ENCODE measurements at places on chromosomes 3 and 15. TPM values are rescaled to one million over a fixed set of nuclear protein-coding genes. Genes with fewer than 3 reads are reported as not detected.

GRCh38 chr3:65901226-65901625 lies 137.5 kb downstream of the MAGI1 start:
- DNase-seq = no peak

Gene APBA2
- 29.5 TPM for total RNA-seq

- DNase-seq = no peak
Measured at GRCh38 chr15:99906311-99906710, 173.1 kb upstream of the LYSMD4 start.

- no peak for DNase-seq
Measured at GRCh38 chr15:52683580-52683979, 4.4 kb upstream of the ATOSA start.

DNA sequence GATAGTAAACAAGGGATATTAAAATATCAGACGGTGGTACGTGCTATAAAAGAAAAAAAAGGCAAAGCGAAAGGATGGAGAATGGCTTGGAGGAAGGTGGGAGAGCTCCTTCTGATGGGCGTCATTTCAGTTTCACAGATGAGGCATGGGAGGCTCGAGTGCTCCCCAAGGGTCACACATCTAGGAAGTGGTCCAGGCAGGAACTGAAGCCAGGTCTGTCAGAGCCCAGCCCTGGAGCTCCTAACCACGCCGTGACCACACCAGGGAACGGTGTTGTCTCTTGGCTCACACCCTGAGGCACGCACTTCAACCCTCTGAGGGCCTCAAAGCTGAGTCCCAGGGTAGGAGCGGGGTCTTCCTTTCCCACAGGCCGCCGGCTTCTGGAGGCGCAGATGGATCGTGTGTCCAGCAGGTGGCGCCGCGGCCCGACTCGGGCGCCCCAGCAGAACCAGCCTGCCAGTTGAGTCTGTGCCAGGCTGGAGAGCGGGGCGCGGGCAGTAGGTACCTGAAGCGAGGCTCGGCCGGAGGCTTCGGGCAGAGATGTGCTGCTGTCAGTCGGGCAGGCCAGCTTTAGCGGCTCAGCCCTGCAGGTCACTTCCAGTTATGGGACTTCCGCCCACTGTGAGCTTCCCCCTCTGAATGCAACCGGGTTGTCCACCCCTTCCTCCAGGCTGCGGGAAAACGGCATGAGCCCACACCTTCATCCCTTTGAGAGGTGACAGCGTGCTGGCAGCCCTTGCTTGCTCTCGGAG lies 68.1 kb downstream of the SLC6A1 start:
- DNase-seq = peak; percentile 56

Gene C3orf62
- 10.4 TPM for total RNA-seq

Gene MYRIP
- not detected for total RNA-seq

Gene CPN2
- not detected for total RNA-seq

DNA sequence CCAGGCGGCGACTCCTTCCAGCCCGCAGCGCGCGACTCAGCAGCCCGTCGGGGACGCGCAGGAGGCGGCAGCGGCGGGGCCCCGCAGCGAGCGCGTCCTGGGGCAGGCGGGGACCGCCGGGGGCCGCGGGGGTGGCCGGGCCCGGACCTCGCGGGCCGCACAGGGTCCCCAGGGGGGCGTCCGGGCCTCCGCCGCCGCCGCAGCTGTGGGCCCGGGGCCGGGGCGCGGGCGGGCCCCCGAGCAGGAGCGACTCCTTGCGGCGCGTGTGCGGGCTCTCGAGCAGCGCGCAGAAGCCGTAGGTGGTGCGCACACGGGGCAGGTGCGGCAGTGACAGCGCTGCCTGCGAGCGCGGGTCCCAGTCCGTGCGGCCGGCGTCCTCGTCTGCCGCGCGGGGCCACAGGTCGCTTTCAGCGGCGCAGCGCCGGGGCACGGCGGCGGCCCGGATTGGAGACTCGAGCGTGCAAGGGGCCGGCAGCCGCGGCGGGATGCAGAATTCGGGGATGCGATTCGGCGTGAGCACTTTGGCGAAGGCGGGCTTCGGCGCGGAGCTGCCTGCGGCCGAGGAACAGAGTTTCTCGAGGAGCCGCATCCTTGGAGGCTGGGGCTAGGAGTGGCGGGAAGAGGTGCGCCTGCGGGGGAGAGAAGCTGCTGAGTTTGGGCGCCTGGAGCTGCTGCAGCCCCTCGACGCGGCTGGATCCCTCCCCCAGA lies 535 bp downstream of the C2CD4B start:
- no peak for DNase-seq

DNA sequence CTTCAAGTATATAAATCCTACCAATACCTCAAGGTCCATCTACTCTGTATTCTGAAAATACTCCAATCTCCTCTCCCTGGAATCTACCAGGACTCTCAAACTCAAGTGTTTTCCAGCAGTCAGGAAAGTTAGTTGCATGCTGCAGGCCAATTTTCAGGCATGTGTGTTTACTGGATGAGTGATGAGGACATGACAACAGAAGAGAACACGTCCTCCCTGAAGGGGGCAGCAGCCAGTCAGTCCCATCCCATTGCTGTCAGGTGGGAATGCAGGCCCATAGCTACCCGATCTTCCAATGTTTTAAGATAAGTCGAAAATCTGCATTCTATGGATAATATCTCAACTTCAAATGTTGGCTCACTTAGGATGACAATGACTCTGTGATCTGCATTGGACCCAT lies 496.2 kb downstream of the FHIT start:
- DNase-seq = no peak

DNA sequence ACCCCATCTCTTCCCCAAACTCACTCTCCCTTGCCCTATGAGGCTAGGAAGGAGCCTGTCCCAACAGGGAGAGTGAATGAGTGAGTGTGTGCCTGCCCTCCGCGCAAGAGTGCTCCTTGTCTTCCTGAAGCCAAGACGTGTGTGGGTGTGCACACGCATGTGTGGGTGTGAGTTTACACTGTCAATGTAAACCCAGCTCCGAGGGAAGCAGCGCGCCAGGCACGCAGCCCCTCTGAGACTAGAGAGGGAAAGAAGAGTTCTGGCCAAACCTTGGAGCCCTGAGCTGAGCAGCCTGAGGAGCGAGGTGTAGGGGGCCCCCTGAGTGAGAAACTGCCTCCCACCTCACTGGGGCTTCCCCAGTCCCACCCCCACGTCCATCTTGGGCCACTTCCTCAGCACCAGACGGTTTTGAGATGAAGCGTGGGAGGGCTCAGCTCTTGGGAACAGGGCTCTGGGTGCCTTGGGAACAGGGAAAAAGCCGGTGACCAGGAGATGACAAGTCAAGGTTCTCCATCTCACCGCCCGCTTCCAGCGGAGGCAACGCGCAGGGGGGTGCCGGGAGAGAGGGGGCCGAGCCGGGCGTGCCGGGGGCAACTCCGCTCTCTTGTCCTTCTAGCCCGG lies 5.1 kb downstream of the MECOM start:
- DNase-seq = no peak

- no peak for DNase-seq
Measured at GRCh38 chr15:68098465-68098864, 44.4 kb downstream of the PIAS1 start.

DNA sequence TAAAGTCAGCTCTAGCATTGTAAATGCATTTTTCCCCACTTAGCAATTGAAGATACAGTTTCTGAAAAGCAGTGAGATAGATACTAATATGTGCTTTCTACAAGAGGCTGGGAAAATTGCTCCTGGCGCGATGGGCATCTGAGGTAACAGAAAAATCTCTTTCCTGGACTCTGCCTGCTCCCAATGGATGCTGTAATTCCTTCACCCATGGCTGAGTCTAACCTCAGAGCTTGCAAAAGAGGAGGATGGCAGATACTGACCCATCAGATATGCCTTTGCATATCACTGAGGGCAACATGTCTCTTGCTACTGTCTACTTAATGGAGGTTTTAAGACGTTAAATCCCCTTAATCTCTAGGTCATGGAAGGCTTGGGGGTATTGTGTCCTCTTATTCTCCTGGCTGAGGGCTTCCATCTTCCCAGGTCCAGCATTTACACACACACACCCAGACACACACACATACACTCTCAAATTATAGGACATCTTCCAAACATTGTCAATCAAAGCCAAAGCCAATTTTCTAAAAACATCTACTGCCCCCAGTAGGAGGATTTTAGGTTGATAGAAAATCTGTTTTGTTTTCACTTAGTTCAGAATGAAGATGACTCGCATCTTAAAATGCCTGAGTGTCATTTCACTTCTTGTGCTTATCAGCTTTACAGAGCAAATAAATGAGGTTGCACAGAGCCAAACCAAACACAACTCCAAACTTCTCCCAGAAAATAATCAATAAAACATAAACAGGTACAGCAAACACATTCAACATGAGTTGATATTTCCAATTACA lies 2.4 kb downstream of the TRPM1 start:
- no peak for DNase-seq

DNA sequence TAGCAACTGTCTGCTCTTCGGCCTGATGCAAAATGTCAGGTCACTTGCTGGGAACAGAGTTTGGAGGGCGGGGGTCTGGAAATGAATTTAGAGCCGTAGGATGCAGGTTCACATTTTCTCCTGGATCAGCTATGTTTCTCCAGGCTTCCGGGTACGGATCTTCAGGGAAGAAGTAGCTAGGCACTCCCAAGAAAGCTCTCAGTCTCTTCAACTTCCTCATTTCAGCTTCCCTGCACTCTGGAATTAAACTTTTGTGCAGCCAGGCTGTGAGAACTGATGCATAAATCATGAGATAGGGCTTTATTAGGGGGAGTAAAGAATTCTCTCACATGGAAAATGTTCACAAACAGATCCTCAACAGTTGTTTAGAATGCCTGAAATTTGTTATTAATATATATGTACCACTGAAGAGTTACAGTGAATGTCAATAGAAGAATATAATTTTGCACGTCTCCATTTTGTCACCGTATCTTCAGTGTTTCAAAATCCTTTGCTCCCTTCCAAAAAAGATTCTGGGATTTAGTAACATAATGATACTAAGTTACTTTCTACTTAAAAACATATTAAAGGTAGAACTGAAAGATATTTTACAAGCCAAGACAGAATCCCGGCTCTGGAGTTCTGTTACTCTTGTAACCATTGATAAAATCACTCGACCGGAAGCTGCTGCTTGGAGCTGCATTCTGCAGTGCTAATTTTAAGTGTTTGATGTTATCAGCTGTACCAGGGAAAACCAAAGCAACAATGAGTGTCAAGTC lies 178.5 kb upstream of the P2RY1 start:
- DNase-seq = no peak

GRCh38 chr3:170909129-170909903 lies 879 bp upstream of the EIF5A2 start:
- DNase-seq = no peak

Gene ACY1
- total RNA-seq = 21.2 TPM

Data from activated CD8-positive, alpha-beta T cell treated with anti-CD3 and anti-CD28 coated beads, Interleukin-2, amount 10 ng/mL, durations not matched to agents 7 days and 5 days (primary cell).